Activated CD8-positive, alpha-beta memory T cell treated with anti-CD3 and anti-CD28 coated beads for 48 hours (primary cell): ENCODE measurements at places on chromosomes 3 and 15.

GRCh38 chr3:156291272-156292123 lies 171.1 kb downstream of the KCNAB1 start:
- no peak for DNase-seq

GRCh38 chr3:71702131-71703024 lies 22.8 kb downstream of the EIF4E3 start:
- no peak for DNase-seq

GRCh38 chr15:81259760-81260298 lies 63.1 kb downstream of the IL16 start:
- no peak for DNase-seq

DNA sequence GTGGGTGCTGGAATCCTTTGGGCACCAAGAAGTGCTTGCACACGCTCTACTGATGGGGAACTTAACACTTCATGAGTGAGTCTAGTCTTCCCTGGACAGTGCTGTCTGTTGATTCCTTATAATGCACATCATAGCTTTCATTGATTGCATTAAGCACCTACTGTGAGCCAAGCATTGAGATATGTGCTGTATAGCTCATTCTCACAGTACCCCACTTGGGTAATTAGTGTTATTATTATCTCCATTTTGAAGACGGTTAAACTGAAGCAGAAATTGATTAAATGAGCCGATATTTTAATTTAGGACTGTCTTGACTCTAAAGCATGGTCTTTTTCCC lies 504 bp upstream of the PDHB start:
- DNase-seq: no peak

- no peak for DNase-seq
Observed at GRCh38 chr3:2958551-2958950, 151.6 kb downstream of the IL5RA start.

DNA sequence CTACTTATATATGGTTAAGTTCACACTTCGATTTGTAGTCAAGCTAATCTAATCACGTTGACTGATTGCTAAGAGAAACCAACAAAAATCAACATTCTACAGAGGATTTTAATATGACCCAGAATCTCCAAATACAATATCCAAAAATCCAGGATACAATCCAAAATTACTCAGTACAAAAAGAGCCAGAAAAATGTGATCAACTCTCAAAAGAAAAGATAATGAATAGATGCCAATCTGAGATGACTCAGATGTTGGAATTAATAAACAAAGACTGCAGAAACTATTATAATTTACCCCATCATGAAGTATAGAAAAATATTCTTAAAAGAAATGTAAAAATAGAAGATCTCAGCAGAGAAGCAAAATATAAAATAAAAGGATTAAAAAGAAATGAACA lies 22.3 kb downstream of the HACL1 start:
- no peak for DNase-seq

- DNase-seq: no peak
Observed at GRCh38 chr15:42037656-42038055, 16.8 kb upstream of the PLA2G4E start.

GRCh38 chr3:155037508-155038202 lies 42.5 kb upstream of the MME start:
- no peak for DNase-seq

DNA sequence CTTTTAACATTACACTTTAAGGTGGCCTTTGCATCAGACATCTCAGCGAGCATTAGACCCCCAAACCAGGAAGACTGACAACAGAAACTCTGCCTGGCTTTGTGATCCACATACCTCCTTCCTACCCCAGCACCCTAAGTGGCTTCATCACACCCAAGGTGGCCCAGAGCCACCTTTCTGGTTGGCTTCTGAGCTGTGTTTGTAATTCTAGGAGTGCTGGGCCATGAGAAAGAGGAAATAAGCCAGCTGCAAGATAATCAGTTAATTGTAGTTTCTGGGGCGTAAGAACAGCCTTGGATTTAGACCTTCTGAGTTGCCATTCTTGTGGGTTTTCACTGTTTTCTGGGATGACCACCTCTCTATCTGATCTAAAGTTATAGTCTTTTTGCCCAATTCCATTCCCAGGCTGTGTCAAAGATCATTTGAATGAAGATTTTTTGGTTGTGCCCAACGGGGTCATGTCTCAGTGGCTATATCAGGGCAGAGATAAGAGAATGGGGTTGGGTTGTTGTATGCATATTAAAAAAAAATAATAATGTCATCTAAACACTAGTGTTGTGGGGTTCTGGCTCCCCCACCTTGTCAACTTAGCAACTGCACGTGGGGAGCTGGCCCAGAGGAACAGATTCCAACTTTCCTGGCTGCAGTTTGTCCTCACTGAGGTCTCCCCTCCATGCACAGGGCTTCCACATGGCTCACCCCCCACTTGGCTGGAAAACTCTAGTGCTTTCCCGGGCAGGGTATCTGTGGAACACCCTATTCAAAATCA lies 234.8 kb upstream of the WNT5A start:
- DNase-seq: no peak

DNA sequence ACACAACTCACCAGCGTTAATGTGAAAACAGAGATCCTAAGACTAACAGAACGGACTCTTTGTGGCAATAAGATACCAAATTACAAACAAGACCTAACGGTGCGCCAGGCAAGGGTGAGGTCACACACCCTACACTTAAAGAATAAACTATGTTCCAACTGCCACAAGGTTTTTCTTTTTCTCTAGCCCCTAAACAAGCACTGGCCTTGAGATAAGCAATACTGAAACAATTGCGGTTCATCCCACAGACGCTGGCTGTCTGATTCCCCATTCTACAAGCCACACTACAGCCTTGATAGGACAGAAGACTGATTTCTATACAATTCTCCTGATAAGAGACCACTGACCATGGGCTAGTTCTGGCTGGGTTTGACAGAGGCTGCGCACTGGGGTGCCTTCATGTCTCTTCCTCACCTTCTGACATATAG lies 20.5 kb upstream of the LIMD1 start:
- no peak for DNase-seq

DNA sequence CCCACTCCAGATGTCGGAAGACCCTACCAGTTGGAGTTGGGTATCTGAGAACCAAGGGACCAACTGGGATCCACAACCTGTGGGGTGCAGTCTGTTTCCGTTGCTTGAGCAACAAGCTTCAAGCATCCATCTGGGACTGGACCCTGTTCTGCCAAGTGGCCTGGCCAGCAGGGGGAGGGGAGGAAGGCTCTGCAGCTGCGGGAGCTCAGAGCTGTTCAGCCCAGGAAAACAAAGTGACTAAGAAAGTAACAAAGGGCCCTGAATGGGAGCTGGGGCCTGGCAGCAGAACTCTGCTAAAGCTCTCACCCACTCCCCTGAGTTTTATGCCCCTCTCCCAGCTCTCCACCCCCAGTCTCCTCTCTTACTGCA lies 2.7 kb downstream of the TYRO3 start:
- no peak for DNase-seq

DNA sequence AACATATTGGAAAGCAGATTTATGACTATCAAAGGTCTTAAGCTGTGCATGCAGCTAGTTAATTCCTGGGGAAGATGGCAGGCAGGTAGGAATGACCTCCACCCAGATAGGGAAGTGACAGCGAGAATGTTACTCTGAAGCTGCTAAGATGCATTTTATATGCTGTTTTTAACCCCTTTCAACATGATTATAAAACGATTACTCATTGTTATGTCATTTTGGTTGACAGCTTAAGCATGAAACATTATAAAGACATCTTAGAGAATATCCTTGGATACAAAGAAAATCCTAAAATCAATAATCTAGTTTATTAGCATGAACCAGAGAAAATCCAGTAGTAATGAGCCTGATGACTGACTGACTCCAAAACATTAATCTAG lies 220.5 kb downstream of the NR1D2 start:
- no peak for DNase-seq

GRCh38 chr3:177411201-177411600 lies 213.9 kb upstream of the TBL1XR1 start:
- DNase-seq: no peak
